ENCODE measurements at places on chromosomes 3 and 15.
A peak's percentile ranks its signal among the peaks of the same experiment; 100 is the strongest.

DNA sequence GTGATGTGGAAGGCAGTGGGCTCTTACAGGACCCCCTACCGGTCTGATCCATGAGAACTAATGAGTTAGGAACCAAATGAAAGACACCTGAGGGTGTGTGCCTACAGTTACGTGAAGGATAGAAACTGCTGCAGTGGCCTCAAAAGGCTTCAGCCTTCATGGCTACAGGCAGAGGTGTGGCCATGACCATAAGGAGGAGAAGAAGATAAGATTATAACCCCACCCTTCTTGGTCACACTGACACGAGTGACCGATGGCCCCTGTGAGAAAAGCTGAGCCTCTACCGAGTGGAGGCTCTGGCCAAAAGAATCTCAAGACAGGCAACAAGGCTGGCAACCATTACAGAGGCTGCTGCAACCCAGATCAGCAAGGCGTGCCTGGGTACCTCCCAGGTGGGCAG is 6.3 kb downstream of the RFT1 start:
- no peak for DNase-seq

- no peak for DNase-seq
Observed at GRCh38 chr3:2172561-2173171, 74.0 kb downstream of the CNTN4 start.

DNA sequence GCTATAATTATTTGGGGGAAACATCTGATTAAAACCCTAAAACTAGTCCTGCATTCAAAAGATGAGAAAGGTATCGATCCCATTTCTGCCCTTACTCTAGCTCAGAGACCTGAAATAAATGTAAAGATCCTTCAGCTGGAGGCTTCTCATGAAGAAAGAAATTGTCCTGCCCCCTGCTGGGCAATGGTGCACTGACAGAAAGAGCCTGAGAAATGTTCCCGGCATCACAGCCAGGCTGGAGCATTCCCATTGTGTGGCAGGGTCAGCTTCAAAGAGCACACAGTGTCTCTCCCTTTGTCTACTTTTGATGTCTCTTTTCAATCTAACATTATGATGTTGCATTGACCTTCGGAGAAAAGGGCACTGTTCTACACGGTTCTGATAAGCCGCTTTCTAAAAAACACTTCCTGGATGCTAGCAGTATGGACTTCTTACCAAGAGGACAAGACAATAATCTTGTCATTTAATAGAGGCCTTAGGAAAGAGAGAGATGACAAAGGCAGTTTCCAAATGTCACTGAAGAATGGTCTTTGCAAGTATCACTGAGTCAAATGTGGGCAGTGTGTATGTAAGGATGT is 287.5 kb downstream of the MAGI1 start:
- no peak for DNase-seq

DNA sequence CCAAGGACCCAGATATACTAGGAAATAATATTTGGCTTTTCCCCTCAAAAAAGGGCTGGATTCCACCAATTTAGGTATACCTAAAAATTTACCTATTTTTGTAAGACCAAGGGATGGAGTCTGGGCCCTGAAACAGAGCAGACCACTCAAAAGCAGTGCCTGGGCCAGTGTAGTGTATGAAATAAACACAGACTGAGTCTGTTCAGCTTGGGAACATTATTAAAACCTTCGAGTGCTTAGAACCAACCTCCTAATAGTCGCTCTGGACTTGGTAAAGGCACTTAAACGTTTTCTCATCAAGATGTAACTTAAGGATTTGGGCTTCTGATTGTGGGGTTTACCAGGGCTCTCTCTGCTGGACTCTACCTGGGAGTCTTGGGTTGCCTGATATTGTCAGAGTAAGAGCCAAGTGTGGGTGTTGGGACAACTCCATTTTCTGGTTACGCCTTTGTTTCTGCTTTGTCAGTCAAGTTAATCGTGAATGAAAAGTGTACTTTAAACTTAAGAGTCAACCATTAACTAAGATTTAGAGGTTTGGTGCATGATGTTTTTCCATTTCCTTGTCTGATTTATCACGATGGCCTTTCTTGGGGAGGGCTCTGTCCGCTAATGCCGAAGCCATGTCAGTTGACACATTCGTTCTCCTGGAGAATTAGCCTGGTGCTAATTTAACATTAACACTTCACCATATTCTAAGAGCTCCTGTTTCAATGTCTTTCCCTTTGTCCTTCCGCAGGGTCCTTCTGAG is 221.0 kb upstream of the TPM1 start:
- no peak for DNase-seq

DNA sequence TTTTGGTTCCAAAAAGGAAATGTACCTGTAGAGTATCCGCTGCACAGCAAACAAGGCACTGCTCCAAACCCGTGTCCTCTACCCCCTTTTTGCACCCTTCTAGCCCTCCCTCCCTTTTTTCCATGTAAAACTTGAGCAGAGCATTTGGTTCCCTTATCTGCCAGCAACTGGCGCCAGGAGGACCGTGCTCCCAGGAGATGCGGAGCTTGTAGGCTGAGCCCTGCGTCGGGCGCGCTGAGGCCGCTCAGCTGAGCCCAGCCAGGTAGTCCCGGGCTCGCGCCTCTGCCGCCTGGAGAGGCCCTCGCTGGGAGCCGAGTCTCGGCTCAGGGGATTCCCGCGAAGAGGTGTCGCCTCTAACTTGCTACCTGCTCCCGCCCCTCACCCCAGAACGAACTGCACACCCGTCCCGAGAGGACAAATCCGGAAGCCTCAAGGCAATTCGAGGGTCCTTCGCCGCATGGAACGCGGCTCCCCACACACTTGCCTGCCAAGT is 575 bp downstream of the TRPM7 start:
- DNase-seq: peak; percentile 59

- no peak for DNase-seq
Observed at GRCh38 chr3:168878655-168879054, 782.9 kb upstream of the GOLIM4 start.

DNA sequence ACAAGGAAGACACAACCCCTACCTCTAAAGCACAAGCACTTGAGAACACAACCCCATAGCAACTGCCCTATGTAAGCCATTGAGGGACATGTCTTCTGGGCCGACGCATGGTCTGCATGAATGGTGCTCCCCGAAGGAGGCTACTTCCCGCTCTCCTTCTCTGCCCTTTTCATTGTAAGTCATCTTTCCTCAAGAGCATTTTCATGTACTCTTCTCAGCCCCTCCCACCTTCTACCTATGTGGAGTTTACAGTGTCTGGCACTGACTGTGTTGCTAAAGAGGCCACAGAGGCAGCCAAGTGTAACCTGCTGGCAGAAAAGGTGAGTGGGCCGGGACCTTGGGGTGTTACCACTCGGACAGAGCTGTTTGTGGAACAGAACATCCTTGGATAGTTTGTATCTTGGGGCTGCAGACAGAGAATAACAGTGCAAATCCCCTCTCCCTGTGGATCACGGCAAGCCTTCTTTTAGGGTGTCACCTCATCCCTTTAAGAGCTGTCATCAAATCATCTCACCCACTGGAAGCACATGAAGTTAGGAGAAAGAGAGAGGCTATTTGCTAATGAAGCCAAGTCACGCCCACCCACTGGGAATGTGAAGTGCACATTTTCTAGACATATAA is 5.6 kb downstream of the AHSG start:
- DNase-seq: no peak

DNA sequence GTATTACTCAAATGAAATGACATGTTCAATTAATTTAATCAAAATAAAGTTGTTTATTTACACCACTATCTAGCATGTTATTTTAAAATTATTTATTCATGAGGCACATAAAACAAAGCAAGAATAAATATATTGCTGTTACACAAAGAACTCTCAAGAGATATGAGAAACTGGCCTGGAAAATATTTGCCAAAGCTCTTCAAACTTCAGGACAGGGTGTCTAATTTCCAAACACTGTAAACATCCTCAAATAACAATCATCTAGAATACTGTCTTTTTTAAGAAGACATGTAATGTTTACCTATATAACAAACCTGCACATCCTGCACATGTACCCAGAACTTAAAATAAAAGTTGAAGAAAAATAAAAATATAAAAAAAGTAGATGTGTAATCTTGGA is 876.6 kb downstream of the TUSC7 start:
- no peak for DNase-seq

DNA sequence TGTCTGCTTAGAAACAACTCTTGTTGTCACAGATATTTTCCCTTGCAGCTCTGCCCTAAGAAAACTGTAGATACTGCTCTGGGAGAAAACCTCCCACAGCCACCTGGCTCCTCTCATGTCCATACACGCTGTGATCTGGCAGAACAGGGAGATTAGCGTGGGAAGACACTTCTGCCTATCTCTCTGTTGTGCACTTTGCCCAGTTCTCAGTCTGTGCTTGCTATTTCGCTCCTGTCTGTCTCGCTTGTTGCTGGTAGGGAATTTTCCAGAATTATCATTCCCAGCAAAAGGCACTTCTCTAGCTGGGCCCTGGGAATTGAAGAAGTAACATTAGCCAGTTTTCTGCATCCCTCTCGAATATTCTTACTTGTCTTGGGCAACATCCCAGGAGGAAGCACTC is 8.1 kb upstream of the GATM start:
- no peak for DNase-seq

GRCh38 chr15:60195611-60196010 is 191.5 kb downstream of the FOXB1 start:
- DNase-seq: no peak

DNA sequence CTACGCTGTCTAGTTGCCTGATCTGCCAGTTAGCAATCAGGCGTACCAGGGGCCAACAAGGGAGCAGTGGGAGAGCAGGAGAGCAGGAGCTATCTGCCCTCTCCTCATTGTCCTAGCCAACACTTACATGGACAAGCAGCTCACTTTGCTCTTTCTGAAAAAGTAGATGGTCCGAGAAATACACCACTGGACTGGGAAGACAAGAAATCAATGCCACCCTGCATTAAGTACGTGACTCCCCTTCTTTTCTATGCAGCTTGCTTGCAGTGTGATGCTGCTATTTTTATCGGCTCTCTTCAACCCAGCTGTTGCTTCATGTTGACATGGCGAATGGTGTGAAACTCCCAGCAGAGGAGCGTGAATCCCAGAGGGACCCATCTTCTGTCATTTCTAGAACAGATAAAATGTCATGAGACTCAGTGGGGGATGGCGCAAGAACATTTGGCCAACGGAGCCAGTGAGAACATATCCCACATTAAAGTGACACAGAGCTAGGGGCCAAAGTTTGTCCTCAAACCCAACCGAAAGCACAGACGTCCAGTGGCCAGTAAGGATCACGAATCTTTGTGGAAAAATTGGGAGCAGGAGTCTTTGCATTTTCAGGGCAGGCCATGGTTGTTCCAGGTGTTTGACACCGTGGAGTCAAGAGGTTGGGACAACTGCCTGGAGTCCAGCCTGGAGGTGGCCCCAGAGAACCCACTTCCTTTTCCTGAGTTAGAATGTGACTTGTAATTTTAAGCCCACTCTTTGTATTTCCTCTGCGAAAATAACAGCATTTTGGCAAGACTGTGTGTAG is 53.7 kb upstream of the MEF2A start:
- no peak for DNase-seq

DNA sequence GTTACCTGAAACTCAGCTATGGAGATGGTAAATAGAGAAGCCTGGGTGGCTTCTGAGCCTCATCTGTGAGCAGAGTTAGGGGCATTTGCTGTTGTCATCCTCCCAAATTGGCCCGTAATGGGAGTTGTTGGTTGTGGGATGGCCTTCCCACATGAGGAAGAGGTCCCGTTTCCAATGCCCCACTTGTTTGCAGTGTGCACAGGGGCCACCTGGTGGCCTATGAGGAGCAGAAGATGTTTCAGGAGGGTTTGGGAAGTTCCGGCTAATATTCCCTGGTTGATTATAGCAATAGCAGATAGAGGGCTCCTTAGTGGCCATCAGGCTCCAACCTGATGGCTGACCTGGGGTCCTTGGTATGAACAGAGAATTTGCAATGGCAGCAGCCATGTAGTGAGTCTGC is 1546.5 kb downstream of the OTOL1 start:
- no peak for DNase-seq

GRCh38 chr3:157906627-157907026 is 199.6 kb downstream of the SHOX2 start:
- no peak for DNase-seq

- no peak for DNase-seq
Observed at GRCh38 chr15:58086491-58086890, 21.0 kb upstream of the ALDH1A2 start.

DNA sequence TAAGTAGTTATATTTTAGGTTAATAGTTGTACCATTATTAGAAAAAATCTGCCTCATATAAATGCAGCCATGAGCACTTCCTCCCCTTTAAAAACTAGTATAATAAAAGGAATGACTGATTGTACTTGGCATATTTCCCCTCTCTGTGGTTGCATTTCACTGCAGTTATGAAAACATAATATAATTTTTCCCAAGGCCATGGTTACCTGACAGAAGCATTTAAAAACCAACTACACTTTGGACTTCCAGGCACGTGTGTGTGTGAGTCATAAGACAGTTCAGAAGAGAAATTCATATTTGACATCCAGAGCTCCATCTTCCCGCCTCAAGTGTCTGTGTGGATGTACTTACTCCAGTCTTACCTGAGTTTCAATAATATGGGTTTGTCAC is 828.2 kb upstream of the CFAP20DC start:
- DNase-seq: no peak

- no peak for DNase-seq
Observed at GRCh38 chr3:31462050-31462569, 70.6 kb upstream of the STT3B start.

GRCh38 chr15:39317225-39317624 is 263.7 kb upstream of the THBS1 start:
- no peak for DNase-seq

Measured in stimulated activated CD8-positive, alpha-beta memory T cell treated with anti-CD3 and anti-CD28 coated beads, Interleukin-12 subunit alpha, Interleukin-12 subunit beta, amount 100 ng/mL, for 4 hours (primary cell).